ENCODE measurements at places on chromosomes 2 and 18.

DNA sequence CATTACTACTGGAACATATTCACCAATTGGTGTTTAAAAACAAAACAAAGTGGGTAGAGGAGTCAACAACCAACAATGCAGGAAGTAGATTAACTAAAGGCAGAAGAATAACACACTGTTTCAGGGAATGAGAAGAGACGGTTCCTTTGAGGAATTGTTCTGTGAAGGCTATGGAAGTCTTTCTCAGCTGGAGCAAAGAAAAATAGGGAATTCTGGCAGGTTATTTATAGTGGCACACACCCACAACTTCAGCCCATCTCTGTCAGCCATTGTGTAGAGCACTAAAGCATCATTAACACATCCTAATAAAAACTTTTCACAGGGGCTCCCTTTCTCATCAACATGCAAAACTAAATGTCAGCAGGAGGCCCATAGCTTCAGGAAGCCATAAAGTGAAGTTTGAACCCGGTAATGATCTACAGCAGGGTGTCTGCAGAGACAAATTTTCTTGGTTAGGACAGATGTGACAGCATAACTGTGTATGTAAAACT is 113.6 kb downstream of the CDH2 start:
- no peak for DNase-seq

GRCh38 chr2:46091961-46092667 is 205.1 kb upstream of the EPAS1 start:
- DNase-seq = no peak

DNA sequence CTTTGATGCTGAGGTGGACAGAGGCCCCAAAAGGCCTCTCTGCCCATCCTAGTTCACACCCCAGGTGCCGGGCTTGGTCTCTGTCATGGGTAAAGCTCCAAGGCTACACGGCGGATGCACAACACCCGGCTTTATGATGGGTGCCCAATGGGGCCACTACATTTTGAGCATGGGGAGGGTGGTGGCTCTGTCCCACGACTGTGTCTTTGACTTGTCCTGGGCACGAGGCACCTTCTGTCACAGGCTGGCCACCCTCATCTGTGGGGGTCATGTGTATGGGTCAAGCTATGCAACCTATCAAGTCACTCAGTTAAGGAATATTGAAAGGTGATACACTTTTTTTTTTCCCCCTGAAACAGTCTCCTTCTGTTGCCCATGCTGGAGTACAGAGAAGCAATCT is 63.7 kb downstream of the EDAR start:
- no peak for DNase-seq

GRCh38 chr2:96815326-96816126 is 542 bp upstream of the CNNM3 start:
- no peak for DNase-seq

- no peak for DNase-seq
Measured at GRCh38 chr2:142742371-142743214, 134.9 kb upstream of the KYNU start.

- DNase-seq = no peak
Measured at GRCh38 chr2:157874348-157874747, 1.8 kb downstream of the ACVR1 start.

- DNase-seq = no peak
Measured at GRCh38 chr2:174342686-174343342, 8.1 kb downstream of the SP9 start.

DNA sequence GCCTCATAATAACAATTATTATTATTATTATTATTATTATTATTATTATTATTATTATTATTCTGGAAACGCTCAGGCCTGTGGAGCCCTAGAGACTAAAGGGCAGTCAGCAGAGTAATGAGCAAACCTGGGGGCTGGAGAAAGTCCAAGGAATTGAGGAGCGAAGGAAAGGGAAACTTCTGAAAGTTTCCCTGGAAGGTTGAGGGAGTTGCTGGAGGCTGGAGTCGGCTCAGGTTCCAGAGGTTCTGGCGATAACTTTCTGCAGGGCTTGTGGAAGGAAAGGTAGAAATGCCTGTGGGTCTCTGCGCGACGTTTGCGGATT is 9.2 kb downstream of the POU3F3 start:
- DNase-seq = no peak

- no peak for DNase-seq
Measured at GRCh38 chr2:191869178-191869577, 22.3 kb upstream of the CAVIN2 start.

DNA sequence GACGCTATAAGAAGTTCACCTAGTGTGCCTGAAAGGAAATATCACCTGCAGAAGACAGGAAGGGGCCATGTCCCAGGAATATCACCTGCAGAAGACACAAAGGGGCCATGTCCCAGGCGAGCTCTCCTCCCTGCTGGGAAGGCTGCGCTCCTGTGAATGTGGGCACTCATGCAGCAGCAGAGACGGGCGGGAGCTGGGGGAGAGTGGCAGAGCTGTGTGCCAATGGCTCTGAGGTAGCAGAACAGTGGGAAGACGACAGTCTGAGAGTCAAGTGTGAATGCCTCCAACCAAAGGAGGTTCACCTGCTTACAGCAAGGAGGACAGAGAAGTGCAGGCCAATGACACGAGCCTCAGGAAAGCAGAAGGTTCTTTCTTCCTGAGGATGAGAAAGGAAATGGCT is 117.9 kb upstream of the SALL3 start:
- no peak for DNase-seq

DNA sequence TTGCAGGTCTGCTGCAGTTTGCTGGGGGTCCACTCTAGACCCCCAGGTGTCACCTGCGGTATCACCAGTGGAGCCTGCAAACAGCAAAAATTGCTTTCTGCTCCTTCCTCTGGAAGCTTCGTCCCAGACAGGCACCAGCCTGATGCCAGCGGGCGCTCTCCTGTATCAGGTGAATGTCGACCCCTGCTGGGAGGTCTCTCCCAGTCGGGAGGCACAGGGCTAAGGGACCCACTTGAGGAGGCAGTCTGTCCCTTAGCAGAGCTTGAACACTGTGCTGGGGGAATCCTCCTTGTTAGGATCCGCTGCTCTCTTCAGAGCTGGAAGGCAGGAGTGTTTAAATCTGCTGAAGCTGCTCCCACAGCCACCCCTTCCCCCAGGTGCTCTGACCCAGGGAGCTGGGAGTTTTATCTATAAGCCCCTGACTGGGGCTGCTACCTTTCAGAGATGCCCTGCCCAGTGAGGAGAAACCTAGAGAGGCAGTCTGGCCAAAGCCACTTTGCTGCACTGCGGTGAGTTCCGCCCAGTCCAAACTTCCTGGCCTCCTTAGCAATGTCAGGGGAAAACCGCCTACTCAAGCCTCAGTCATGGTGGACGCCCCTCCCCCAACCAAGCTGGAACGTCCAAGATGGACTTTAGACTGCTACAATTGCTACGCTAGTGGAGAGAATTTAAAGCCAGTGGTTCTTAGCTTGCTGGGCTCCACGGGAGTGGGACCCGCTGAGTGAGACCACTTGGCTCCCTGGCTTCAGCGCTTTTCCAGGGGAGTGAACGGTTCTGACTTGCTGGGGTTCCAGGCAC is 652.5 kb downstream of the KCNJ3 start:
- DNase-seq = no peak

DNA sequence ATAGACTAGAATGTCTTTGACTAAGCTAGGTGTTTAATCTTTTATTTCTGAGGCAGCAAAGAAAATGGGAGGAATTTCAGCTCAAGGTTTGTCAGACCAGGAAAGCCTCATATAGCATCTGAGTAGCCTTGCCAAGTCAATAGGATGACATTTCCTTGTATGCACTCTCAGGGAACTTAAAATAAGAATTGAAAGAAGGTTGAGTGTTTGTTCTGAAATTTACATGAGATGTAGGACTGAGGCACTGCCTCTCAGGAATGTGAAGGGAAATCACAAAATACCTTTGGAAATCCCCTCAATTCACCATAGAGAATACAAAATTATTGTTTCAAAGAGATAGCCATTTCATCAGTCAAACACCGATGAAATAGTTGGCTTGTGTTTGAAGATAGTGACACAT is 392.0 kb upstream of the NRP2 start:
- no peak for DNase-seq

- DNase-seq = no peak
Measured at GRCh38 chr2:189287982-189288521, 108.5 kb upstream of the COL5A2 start.

DNA sequence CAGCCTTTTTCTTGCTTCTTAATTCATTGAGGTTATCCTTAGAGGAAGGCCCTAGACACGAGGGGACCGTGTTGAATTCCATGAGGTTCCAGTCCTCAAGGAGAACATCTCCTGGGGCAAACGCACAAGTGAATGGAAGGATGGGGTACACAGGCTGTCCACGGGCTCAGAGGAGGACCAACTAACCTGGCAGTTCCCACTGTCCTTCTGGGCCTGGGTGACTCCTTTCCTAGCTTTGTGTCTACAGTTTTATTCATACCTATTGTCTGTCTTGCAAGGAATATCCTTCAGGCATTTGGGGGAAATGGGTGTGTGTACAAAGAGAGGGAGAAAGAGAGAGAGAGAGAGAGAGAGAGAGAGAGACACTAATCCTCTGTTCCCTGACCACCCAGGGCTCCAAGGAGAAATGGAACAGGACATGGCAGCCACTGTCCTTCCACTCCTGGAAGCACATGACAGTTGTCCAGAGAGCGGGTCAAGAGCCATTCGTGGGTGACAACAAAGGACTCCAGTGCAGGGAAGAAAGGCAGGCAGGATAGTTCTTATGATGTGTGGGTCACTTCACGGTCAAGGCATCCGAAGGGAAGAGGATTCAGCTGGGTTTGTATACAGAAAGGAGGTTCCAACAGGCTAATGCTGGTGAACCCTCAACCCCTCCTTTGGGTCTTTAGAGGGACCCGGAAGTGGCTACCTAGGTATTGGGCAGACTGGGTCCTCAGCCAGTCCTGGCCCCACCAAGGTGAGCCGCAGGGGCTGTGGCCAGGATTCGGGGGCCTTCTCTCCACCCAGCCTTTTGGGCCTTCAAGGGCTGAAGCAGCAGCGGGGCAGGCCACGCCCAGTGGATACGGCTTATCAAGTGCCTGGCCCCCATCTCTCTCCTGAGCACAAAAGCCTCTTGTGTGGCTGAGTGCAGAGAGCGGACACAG is 150.6 kb downstream of the MYCN start:
- DNase-seq = no peak

- DNase-seq = no peak
Measured at GRCh38 chr18:10142496-10143160, 228.8 kb downstream of the VAPA start.

- DNase-seq = no peak
Measured at GRCh38 chr2:134771313-134771801, 52.6 kb upstream of the TMEM163 start.

DNA sequence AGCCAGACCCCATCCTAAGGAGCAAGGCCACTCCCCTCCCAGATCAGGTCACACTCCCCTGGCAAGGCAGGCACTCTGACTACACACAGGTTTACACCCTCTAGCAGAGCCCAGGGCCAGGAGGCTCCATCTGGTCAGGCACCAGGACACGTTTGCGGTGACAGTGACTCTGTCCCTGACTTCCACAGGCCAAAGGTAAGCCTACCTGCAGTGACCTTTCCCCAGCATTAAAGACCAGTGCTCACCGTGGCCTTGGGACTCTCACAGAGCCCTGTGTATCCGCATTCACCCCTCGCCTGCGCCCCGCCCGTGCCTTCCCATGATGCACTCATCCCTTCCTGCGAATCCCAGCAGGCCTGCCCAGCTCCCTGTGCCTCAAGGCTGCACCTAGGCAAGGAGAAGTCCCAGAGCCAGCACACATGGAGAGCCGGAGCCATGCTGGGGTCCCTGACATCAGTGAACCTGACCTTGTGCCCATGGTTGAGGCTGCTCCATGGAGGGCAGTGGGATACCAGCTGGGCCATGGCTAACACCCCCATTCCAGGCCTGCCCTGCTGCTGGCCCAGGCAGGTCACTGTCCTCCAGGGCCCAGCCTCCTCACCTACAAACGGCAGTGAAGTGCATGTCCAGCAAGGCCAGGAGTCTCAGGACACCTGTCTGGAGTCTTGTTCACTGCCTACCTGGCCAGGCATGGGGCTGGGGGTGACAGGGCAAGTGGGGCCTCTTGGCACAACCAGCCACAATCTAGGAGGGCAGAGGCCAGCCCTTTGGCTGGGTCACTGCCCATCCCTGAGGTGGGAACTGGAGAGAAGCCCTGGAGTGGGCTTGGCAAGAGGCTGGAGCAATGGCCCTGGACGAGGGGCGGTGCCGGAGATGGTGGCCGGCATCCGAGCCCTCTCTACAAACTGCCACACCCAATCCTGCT is 3.0 kb downstream of the NEURL3 start:
- no peak for DNase-seq

- DNase-seq = no peak
Measured at GRCh38 chr2:235447210-235447609, 46.6 kb upstream of the AGAP1 start.

DNA sequence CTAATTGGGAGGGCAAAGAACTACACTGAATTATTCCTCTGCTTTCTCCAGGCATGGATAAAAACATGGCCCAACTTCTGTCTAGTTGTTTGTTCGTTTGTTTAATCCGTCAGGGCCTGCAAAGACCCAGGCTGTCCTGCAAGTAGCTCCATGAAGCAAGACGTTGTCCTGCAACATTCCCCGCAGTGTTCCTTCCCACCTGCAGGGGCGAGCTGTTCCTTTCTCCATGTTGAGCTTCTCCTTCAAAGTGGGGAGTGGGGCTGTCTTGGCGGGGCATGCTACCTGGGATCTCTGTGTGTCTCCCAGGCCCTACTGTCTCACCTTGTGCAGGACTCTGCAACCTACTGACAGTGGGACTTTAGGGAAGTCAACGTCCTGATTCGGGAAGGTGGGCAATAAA is 264.0 kb upstream of the SMIM21 start:
- no peak for DNase-seq

DNA sequence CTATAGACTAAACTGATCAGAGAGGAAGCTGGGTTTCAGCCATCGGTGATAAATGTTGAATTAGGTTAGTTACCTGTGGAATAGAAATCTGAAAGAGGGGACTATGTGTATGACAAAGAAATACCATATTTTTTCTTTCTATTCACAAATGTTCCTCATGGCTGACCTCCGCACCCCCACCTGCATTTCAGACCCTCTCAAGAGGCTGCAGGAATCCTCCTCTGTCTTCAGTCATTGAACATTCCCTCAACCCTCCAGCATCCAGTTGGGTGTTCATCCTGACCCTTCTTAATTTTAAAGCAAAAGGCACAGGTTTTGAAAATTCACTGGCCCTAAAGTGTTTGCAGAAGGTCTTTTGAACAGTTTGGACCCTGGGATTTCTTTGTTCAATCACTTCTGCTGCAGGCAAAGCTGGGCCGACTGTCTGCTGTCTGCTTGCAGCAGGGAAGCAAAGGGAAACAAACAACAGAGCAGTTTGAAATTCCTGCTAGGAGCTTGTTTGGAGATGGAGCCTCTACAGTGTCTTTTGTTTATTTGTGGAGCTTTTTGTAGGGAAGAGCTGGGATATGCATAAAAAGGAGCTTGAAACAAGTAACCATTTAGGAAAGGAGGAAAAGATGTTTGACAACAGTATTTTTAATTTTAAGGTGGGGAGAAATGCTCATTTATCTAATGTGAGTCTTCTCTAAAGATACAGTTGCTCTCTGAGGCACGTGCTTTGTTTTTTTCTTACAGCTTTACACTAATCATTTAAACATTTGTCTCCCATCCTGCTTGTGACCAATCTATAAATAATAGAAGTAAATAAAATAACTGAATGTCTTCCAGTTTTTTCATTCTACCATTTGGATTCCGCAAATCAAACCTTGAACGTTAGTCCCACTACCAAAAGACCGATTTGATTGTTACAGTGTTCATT is 213.3 kb upstream of the MMADHC start:
- no peak for DNase-seq

- DNase-seq = no peak
Measured at GRCh38 chr2:220748875-220749479, 823.1 kb downstream of the EPHA4 start.

GRCh38 chr2:113324684-113325160 is 46.0 kb upstream of the PAX8 start:
- DNase-seq = no peak
